ENCODE measurements at places on chromosomes 4 and X.

- no peak for DNase-seq
Observed at GRCh38 chrX:48003367-48003757, 427 bp downstream of the ZNF182 start.

- no peak for DNase-seq
Observed at GRCh38 chr4:41064953-41065352, 149.4 kb downstream of the APBB2 start.

DNA sequence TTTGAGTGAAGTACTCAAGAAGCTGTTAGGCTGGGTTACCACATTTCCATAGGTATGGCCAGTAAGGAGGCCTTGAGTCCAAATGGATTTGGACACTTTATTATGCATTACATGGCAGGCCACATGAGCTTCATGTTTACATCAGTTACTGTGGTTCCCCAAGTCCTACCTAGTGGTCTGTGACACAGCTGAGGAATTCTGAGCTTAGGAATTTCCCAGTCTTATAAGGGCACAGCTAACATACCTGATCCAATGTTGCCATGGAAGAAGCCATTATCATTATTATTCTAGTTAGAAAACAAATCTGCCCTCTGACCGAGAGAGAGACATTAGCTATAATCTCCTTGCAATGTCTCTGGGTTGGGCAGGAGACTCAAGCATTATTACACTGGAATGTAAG is 174.4 kb upstream of the NUDT10 start:
- no peak for DNase-seq

DNA sequence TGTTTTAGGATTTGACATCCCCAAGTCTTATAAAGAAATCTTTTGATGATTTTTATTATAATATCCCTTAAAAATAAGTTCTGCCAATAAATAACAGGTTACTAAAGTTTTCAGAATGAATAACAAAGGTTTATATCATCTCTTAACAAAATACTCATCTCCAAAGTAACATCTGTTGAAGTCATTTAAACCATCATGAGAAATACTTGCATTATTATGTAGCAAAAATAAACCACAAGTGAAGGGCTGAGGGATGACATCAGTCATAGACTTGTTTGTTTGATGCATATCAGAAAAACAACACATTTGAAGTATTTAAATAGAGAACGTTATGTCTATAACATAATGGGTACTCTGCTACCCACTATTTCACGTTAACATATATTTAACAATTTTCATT is 114.9 kb downstream of the SPOCK3 start:
- DNase-seq = no peak

GRCh38 chr4:98919996-98920395 is 8.9 kb downstream of the EIF4E start:
- DNase-seq = no peak

DNA sequence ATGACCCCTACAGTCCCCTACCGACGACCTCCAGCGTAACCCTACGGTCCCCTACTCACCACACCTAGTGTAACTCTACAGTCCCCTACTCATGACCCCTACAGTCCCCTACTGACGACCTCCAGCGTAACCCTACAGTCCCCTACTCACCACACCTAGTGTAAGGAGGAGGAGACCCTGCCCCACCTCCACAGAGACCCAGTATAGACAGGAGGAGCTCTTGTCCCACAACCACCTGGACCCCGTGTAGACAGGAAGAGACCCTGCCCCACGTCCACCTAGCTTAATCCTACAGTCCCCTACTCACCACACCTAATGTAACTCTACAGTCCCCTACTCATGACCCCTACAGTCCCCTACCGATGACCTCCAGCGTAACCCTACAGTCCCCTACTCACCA is 26.9 kb downstream of the CSF2RA start:
- no peak for DNase-seq

DNA sequence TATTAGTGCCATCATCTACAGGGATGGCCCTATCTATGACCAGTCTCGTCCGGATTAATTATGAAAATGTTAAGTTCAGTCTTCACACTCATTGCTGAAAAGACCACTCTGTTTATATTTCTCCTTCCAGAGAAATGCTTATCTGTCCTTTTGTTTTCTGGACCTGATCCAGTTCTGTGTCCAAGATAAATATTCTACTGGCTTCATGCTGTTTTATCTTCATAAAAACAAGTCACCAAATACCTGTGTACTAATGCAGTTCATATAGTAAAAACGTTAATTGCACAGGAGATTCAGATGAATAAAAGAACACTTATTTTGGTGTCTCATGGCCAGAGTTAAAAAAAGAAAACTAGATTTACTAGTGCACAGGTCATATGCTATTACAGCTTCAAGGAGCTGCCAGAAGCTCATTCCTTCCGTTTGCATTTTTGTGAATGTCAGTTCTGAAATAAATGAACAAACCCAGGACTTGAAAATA is 17.3 kb downstream of the FNIP2 start:
- no peak for DNase-seq

- DNase-seq = no peak
Observed at GRCh38 chr4:6352031-6352692, 82.5 kb downstream of the WFS1 start.

DNA sequence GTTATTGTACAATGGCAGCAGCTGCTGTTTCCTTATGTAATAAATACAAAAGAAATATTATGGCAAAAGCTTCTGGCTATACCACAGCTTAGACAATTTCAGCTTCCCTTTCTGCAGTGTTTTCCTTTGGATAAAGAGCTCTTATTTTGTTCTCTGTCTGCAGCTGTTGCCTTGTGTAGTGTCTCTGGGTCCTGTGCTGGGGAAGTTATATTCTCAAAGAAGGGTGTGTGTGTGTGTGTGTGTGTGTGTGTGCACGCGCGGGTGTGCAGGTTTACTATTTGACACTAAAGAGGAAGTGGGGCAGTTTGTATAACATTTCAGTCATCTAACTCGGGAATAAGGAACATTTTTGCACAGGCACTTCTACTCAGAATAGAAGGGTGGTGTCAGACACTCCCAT is 83.6 kb downstream of the REPS2 start:
- DNase-seq = no peak

GRCh38 chr4:148216866-148217814 is 225.1 kb downstream of the NR3C2 start:
- DNase-seq = no peak

- DNase-seq = no peak
Observed at GRCh38 chrX:56232221-56233082, at the start of gene KLF8. Gene KLF8, plus strand, starts transcription at chrX:56232356. Its CDS starts 979 bp downstream, at chrX:56233335.

- no peak for DNase-seq
Observed at GRCh38 chrX:6826856-6827255, 291.9 kb upstream of the VCX3A start.

DNA sequence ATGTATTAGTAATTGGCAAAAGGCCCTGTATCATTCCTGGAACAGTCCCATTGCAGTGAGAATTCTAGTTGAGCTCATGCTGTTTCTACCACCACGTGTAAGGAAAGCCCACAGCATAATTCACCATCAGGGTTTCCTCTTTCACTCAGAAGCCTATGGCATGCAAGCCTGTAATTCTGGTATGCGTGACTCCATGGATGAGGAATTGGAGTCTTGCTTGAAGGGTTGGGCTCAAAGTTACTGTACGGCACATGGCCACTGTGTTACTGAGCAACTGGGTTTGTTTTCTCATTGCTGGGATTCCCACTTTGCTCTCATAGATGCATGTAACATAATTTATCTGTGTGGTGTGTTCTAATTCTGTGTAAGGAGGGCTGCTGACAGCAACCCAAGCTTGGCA is 132.3 kb upstream of the NR3C2 start:
- DNase-seq = no peak

GRCh38 chr4:65845199-65845773 is 175.0 kb upstream of the EPHA5 start:
- DNase-seq = no peak

GRCh38 chr4:130035391-130035790 is 939.4 kb downstream of the C4orf33 start:
- DNase-seq = no peak

GRCh38 chrX:78111140-78111931 is 7.3 kb downstream of the PGK1 start:
- DNase-seq = no peak

GRCh38 chrX:72634331-72634730 is 61.7 kb upstream of the HDAC8 start:
- DNase-seq = no peak

DNA sequence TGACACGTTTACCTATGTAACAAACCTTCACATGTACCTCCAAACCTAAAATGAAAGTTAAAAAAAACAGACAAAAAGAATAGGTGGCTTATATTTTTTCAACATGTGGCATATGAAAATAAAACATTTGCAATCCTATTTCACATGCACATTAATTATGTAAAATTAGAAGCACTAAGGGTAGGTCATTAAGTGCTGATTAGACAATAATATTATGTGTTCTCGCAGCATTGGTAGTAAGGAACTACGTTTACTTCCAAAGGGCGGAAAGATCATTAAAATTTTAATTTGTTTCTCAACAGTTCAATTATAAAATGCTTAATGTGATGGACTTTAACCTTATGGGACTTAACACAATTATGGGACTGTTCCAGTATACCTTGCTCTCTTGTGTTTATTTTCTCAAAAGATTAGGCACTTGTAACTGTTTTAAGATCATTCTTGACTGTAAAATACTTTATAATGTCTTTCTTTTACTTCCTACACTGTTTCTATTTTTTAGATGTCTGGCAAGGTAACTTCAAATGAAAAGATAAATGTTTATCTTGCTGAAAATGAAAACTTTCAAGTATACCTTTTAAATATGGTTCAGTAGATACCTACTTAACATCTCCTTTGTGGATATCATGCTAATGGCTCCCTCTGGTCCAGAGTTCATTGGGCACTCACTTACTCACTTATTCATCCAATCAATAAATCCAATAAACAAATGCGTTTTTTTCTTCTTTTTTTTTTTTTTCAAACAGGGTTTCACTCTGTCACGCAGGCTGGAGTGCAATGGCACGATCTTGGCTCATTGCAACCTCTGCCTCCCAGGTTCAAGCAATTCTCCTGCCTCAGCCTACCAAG is 202.0 kb downstream of the ARAP2 start:
- DNase-seq = no peak

- no peak for DNase-seq
Observed at GRCh38 chr4:2286904-2287593, 25.1 kb upstream of the MXD4 start.

DNA sequence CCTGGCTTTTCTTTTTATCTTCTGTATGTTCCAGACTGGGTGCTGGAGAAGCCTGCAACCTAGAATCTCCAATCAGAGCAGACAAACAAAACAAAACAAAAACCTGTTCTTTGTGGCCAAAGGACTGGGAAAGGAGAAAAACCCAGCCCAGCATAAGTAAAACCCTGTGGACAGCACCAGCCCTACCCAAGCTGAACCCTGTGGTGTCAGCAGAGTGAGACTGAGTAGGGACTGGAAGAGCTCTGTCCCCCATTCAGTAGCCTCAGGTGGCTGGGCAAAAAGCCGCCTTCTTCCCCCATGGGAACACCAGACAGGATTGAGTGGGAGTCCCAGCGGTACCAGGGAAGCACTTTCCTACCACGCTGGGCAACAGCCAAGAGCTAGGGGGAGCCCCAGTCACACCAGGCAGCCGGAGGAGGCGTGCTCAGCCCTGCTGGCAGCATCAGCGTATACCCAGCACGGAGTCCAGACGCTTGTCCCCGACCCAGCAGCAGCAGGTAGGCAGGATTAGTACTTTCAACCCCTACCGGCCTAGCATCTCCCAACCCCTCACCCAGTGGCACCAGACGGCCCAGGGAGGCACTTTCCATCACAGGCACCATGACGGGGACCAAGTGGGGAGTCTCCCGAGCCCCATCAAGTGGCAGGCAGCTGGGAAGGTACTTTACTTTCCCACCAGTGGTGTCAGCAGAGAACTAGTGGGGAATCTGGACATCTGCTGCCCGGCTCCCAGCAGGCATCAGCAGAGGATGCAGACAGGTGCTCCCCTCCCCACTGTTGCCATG is 8.6 kb upstream of the JADE3 start:
- DNase-seq = no peak

GRCh38 chr4:176262243-176262642 is 6.8 kb downstream of the ASB5 start:
- DNase-seq = no peak

DNA sequence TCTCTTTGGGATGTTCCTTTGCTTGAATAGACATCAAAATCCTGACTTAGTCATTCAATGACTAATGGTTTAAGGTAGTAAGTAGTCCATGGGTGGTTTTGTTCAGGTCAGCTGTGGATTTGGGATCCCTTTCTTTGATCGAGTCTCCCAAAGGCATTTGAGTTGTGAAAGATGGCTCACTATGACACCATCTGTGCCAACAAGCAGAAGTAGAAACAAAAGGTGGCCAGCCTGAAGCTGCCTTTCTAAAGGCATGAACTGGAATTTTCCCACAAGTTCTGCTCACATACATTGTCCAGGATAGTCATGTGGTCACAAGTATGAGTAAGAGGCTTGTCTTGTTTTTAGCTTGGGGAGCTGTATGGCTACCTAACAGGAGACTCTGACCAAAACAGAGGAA is 129.9 kb downstream of the CCNG2 start:
- DNase-seq = no peak

- no peak for DNase-seq
Observed at GRCh38 chrX:140524556-140524955, 19.7 kb upstream of the SOX3 start.

- DNase-seq = no peak
Observed at GRCh38 chr4:54017308-54017707, 47.1 kb downstream of the CHIC2 start.

DNA sequence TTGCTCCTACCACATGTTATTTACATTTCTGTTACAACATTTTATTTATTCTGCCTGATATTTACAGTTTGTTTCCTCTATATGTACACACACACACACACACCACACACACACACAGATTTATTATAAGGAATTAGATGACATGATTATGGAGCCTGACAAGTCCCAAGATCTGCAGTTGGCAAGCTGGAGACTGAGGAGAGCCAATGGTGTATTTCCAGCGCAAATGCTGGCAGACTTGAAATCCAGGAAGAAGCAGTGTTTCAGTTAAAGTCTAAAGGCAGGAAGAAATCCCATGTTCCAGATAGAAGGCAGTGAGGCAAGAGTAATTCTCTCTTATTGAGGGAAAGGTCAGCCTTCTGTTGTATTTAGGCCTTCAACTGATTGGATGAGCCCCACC is 1.8 kb upstream of the KLHL4 start:
- DNase-seq = no peak

- DNase-seq = no peak
Observed at GRCh38 chr4:88967883-88968331, 89.1 kb downstream of the FAM13A start.

- no peak for DNase-seq
Observed at GRCh38 chrX:80808881-80809411, 731 bp downstream of the BRWD3 start.

DNA sequence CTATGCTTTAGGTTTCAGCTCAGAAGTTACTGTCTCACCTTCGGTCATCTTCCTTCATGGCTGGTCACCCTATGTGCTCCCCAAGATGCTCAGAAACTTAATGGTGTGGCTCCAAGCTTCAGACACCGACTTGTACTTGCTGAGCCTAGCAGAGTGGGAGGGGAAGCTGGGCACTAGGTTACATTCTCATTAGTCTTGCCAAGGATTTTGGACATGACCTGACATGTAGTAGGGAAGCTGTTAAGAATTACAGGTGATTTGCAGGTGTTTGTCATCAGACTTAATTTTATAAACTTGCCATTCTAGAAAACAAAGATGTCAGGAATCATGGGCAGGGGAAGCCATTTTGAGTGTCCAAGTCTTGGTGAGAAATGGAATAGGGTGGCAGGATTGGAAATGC is 72.4 kb downstream of the CCNG2 start:
- no peak for DNase-seq

GRCh38 chr4:40388239-40388638 is 53.1 kb downstream of the CHRNA9 start:
- DNase-seq = no peak

GRCh38 chr4:103754844-103755243 is 35.1 kb upstream of the TACR3 start:
- DNase-seq = no peak
